ENCODE measurements at places on chromosomes 4 and X.

GRCh38 chr4:4859799-4860599 lies 534 bp downstream of the MSX1 start:
- DNase-seq: no peak

DNA sequence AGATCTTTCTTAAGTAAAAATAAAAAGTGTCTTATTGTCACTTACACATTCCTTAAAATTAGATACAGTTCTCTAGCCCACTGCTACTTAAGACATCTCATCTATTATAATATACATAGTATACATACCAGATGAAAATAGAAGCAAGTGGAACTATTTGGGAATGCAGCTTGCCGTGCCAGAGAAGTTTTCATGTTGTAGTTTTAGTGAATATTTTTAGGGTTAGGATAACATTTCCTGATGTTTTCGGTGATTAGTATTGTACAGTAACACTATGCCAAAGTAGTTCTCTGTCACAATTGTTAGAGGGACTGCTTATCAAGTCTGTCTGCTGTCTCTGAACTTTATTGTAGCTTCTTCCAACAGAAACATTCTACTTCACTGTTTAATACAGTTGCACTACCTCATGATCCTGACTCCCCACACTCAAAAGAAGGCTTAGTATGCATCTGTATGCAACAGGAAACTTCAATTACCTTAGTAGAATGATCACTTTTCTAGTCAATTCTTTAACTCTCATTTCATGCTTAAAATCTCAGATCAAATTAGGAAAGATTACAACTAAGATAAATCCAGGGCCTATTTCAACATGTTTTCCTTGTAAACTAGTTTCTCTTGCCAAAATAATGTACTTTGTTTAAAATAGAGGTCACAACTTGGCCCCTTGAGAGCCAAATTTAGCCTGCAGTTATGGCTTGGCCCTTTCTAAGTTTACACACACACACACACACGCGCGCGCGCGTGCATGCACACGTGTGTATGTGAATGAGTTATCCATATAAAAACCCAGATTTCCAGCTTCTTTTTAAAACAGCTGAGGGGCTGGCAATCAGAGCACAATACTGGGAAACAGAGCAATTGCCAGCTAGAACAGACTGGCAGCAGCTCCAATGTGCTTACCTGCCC lies 42.3 kb upstream of the SRPX start:
- DNase-seq: no peak

- peak; percentile 26 for DNase-seq
Observed at GRCh38 chrX:86171366-86171765, 23.1 kb downstream of the DACH2 start.

GRCh38 chr4:67332627-67333026 lies 212.7 kb downstream of the CENPC start:
- DNase-seq: peak; percentile 55

DNA sequence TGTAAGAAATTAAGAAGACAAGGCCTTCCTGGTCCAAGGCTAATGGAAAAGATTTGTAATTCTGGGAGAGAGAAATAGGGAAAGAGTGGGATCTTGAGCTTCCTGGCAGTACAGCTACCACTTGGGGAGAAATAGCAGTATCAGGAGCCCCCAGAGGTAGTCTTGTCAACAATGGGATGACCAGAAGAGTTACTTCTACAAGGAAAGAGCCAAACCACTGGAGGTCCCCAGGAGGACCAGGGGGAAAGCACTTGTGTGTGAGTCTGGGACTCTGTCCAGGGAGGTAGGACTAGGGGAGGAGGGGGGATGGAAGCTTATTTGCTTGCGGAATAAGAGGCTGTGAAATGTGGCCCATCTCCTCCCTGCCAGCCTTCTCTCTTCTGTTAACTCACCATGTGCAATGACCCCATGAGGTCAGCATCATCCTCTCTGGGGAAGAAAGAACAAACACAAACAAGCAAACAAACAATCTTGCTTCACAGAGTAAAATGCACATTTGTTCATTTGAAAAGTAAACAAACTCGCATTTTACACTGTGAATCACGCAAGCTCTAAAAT lies 160.1 kb downstream of the STK32B start:
- no peak for DNase-seq

GRCh38 chrX:153621949-153622598 lies 23.1 kb upstream of the CCNQ start:
- DNase-seq: no peak

DNA sequence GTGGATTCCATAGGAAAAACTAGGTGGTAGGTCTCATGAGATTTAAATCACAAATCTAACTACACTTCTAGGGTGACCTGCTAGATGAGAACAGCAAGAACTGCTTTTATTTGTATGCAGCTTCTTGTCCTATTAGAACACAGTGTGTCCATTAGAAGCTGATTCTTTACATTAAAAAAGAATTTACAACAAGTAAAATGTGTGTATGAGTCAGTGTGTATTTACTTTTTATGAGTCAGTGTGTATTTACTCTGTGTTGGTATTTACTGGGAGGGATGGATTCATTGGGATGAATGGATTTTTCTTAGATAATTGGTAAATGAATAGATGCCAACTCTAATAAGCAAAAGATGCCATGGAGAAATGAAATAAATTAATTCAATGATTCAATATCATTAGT lies 40.6 kb upstream of the XPNPEP2 start:
- no peak for DNase-seq

DNA sequence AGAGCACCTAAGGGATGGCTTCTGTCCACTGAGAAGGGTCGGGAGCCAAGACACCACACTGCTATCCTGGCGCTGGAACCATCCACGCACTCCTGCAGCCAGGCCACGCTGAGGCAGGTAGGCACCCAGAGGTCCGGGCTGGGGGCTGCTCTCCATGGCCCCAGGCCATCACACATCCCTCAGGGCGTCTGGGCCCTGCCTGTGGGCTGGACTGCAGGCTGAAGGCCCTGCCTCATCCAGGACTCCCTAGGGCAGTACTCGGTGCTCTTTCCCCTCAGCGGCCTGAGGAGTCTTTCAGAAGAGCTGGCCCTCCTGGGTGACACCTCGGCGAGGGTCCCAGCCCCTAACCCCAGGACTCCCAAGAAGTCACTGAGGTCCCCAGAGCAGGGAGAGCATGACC lies 17.7 kb downstream of the FGFR3 start:
- no peak for DNase-seq

- DNase-seq: no peak
Observed at GRCh38 chrX:316351-317325, 2.0 kb downstream of the GTPBP6 start.

GRCh38 chrX:2751291-2751690 lies 549 bp upstream of the XG start:
- no peak for DNase-seq

GRCh38 chr4:167234316-167234881 lies at the start of gene SPOCK3:
Gene SPOCK3, minus strand, starts transcription at chr4:167234494.
- DNase-seq: peak; percentile 60

GRCh38 chr4:14783011-14783877 lies 219.0 kb upstream of the CPEB2 start:
- DNase-seq: no peak

- DNase-seq: no peak
Observed at GRCh38 chrX:23497919-23498318, 163.3 kb downstream of the PTCHD1 start.

DNA sequence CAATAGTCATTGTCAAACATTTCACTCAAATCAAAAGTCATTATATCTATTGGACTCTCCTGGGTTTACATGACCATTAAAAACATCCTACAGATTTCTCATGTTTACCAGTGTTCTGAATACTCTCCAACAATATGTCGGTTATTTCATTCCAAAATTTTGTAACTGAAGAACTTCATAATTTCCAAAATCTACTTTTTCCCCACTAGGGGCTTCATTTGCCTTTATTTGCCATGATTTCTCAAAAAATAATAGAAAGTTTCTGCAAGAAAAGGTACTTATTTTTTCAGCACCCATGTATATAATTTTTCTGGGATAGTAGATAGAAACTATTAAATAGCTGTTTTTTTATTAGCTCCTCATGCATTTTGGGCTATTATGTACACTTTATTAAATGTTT lies 49.0 kb downstream of the PRDM5 start:
- peak; percentile 11 for DNase-seq
